ENCODE measurements at places on chromosomes 5 and 9. TPM values are rescaled to one million over a fixed set of nuclear protein-coding genes. Genes with fewer than 3 reads are reported as not detected.
A peak's percentile ranks its signal among the peaks of the same experiment; 100 is the strongest.

- H3K4me3 ChIP-seq, result no peak overlapping the region
- H3K36me3 ChIP-seq, result no peaks in the 10 kb centered on the region
- no peaks in the 10 kb centered on the region for H3K4me1 ChIP-seq
- DNase-seq, result no peak
- no peak overlapping the region for H3K27ac ChIP-seq
- H3K27me3 ChIP-seq, result peaks cover 19% of the 10 kb centered on the region
Measured at GRCh38 chr9:4443439-4443838, 46.8 kb upstream of the SLC1A1 start.

DNA sequence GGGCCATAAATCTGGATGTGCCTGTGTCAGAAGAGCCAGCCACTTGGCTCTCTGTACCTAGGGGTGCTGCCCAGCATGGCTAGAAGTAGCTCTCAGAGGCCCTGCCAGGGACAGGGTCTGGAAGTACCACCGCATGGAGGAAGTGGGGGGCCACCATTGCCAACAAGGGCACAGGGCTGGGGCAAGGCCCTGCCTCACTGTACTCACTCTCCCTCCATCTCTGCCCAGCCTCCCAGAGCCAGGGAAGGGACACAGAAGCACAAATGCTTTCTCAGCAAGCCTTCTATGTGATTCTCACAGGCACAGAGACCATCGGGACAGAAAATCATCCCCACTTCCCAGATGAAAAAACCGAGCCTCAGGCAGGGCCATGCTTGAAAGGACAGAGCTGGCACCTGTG lies 138.1 kb downstream of the C5orf15 start:
- no peak overlapping the region for H3K27ac ChIP-seq
- no peak for DNase-seq
- no peak overlapping the region for H3K4me3 ChIP-seq
- H3K27me3 ChIP-seq, result peaks cover 4% of the 10 kb centered on the region
- peaks cover 4% of the 10 kb centered on the region for H3K4me1 ChIP-seq

DNA sequence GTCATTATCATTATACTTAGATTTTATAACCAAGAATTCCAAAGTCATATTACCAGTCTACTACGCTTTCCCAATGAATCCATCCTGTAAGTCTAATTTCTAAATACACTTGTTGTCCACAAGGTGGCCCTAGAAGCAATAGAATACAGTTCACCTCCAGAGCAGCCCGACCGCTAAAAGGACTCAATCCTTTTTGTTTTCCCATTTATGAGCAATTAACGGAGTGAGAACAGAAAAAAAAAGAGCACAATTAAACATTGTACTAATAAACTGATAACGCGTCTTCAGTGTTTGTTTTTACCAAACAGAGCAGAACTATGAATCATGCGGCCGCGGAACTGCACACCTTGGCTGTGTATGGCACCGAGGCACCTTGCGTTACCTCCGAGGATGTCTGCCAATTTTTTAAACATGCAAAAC lies 160.7 kb upstream of the DAPK1 start:
- H3K4me1 ChIP-seq, result peaks cover 11% of the 10 kb centered on the region
- H3K36me3 ChIP-seq, result no peaks in the 10 kb centered on the region
- H3K4me3 ChIP-seq, result peak overlapping the region; percentile 65

GRCh38 chr5:121695307-121695706 lies 156.4 kb upstream of the FTMT start:
- peak overlapping the region; percentile 24 for H3K4me3 ChIP-seq
- H3K4me1 ChIP-seq, result no peaks in the 10 kb centered on the region
- no peak overlapping the region for H3K27ac ChIP-seq
- no peaks in the 10 kb centered on the region for H3K27me3 ChIP-seq

DNA sequence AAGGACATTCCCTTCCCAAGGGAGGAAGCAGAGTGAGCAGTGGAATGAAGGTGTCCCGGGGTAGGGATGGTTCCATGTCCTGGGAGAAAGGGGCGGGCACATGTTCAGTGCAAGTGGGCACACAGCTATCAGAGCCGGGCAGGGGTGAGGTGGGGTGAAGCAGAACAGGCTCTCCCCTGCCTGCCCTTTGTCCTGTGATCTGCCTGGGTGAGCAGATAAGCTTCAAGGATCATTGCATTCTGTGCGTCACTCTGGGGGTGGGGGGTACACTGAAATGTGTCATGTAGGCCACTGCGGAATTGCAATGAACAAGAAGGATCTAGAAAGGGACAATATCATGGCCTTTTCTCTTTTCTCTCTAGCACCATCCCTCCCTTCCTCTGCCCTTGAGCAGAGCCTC lies 61.7 kb upstream of the SHB start:
- DNase-seq, result no peak
- H3K4me3 ChIP-seq, result no peak overlapping the region
- H3K27me3 ChIP-seq, result peaks cover 48% of the 10 kb centered on the region
- no peaks in the 10 kb centered on the region for H3K4me1 ChIP-seq

- no peak overlapping the region for H3K27ac ChIP-seq
- H3K36me3 ChIP-seq, result no peaks in the 10 kb centered on the region
- no peaks in the 10 kb centered on the region for H3K4me1 ChIP-seq
Measured at GRCh38 chr5:111223101-111223786, 940 bp upstream of the CAMK4 start.

DNA sequence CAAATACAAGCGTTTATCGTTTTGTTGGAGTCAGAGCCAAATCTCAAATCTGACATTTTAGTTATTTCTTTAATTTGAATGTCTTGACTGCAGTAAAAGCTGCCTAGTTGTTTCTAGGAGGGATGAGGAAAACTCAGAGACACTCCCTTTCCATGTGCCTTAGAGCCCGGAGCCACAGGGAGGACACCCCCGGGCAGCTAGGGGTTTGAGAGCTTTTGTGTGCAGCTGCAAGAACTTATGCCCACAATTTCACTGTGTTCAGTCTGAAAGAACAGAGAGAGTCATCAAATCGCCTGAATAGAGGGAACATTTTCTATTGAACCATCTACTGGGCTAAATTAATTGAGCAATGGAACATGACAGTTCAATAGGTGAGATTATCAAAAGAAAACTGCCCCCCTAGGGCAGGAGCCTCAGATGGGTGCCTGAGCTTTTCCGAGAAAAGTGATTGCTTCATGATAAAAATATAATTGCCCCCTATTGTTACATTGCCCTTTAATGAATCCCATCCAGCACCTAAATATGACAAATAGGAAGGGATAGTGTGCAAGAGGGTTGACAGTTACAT lies 709.3 kb upstream of the RGMB start:
- no peaks in the 10 kb centered on the region for H3K4me1 ChIP-seq
- H3K4me3 ChIP-seq, result no peak overlapping the region
- no peaks in the 10 kb centered on the region for H3K27me3 ChIP-seq
- H3K27ac ChIP-seq, result no peak overlapping the region
- DNase-seq, result no peak

GRCh38 chr5:167773668-167774301 lies 517.7 kb upstream of the WWC1 start:
- no peaks in the 10 kb centered on the region for H3K27me3 ChIP-seq
- no peaks in the 10 kb centered on the region for H3K36me3 ChIP-seq
- DNase-seq, result no peak
- H3K27ac ChIP-seq, result no peak overlapping the region

- no peaks in the 10 kb centered on the region for H3K36me3 ChIP-seq
- no peak for DNase-seq
- no peak overlapping the region for H3K27ac ChIP-seq
- H3K4me1 ChIP-seq, result no peaks in the 10 kb centered on the region
- H3K4me3 ChIP-seq, result no peak overlapping the region
Measured at GRCh38 chr9:124062172-124062571, 50.6 kb downstream of the LHX2 start.

DNA sequence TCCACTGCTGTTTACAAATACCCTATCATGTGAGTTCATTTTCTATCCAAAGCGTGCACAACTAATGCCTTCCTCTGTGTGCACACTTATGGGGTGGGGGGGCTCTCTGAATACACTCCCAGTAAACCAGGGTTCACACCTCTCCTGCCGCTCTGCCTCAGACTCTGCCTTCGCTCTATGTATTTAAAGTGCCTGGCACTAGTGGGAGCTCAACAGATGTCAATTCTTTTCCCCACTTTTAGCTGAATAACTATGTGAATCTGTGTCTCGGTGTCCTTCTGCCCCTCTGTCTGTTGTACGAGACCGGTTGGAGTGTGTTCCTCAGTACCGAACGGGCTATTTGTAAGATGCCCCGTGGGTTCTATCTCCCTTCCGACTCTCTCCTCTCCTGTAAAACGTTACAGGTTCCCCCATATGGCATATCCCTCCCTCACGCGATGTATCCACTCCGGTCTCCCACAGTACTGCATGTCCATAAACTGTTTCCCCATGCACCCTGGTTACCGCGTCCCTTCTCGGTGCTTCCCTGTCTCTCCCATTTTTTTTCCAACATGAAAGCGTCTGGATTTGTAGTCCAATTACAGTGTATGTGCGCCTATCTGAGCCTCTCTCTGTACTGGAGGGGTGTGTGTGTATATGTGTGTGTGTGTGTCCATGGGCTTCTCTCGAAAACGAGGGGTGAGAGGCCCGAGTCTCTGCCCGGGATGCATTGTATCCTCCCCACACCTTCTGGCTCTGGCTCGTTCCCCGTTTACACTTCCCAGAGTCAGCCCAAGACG lies 1.6 kb downstream of the ELL2 start:
- H3K27ac ChIP-seq, result peak overlapping the region; percentile 96
- peaks cover 6% of the 10 kb centered on the region for H3K36me3 ChIP-seq
- H3K4me3 ChIP-seq, result peak overlapping the region; percentile 94
- DNase-seq, result peak; percentile 60
- H3K27me3 ChIP-seq, result no peaks in the 10 kb centered on the region

DNA sequence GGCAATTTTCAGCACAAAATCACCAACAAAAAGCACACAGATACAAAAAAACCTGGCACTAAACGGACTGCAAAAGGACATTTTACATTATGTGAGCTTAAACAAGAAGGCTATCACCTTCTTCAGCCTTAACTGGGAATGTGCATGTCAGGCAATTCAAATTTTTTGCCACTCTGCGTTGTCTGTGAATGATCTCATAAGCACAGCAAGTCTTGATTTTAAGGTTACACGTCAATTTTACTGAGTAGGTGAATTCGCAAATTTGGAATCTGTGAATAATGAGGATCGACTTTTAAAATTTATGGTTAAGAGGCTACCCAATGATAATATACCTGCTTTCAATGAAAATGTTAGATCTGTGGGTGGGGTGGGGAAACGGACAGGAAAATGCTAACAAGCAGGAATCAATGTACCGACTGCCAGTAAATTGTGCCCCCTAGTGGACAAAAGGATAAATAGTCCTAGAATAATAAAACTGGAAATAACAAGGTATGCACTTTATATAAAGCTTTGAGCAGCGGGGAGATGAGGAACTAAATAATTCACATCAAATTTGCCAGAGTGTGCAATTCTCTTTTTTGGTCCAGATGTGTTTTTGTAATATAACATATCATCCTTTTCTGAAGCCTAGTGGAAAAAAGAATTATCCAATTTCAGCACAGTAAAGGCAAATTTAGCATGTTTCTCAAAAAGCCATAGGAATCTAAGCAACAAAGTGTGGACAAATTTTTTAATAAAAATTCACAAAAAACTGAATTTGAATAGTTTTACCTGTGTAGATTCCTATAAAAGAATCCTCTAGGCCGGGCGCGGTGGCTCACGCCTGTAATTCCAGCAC lies 20.5 kb downstream of the EQTN start:
- H3K4me3 ChIP-seq, result peak overlapping the region; percentile 63
- DNase-seq, result no peak
- H3K27ac ChIP-seq, result no peak overlapping the region
- no peaks in the 10 kb centered on the region for H3K36me3 ChIP-seq
- H3K27me3 ChIP-seq, result no peaks in the 10 kb centered on the region

OTP gene
- under 0.01 TPM for total RNA-seq

NR5A1 gene
- total RNA-seq, result not detected

FCN1 gene
- total RNA-seq, result not detected
